ENCODE measurements at places on chromosomes 1 and 21. TPM values are rescaled to one million over a fixed set of nuclear protein-coding genes. Genes with fewer than 3 reads are reported as not detected.

Gene KPRP
- total RNA-seq, result not detected

Gene OR2M3
- not detected for total RNA-seq

Gene PDIK1L
- 6.9 TPM for total RNA-seq

Gene LRRN2
- under 0.01 TPM for total RNA-seq

Gene FMO5
- total RNA-seq, result 0.77 TPM

Gene NTNG1
- total RNA-seq, result 19.0 TPM

Gene PGLYRP4
- total RNA-seq, result not detected

Gene SLC6A17
- 2.4 TPM for total RNA-seq

Gene C1orf94
- 0.12 TPM for total RNA-seq

Gene RYR2
- not detected for total RNA-seq

Gene PTGER3
- total RNA-seq, result 3.0 TPM

Gene ACTA1
- total RNA-seq, result not detected

Gene CACNA1S
- total RNA-seq, result not detected

Gene TFAP2E
- 0.11 TPM for total RNA-seq

Gene NTRK1
- not detected for total RNA-seq

Gene E2F2
- total RNA-seq, result 0.50 TPM

Gene RAB7B
- 6.3 TPM for total RNA-seq

Gene RER1
- total RNA-seq, result 89.7 TPM

Gene ERICH3
- not detected for total RNA-seq

Gene TMEM52
- total RNA-seq, result 0.11 TPM

Gene GSTM5
- total RNA-seq, result 1.00 TPM

Gene TXLNA
- total RNA-seq, result 103 TPM

Gene IQCC
- total RNA-seq, result 2.4 TPM

Gene TSPEAR
- total RNA-seq, result not detected

Gene ANGPTL7
- 0.33 TPM for total RNA-seq

Gene YIPF1
- total RNA-seq, result 20.0 TPM

Gene KRTAP10-12
- not detected for total RNA-seq

Gene SYNC
- 44.3 TPM for total RNA-seq

Gene HHAT
- 1.9 TPM for total RNA-seq

Gene VASH2
- 0.11 TPM for total RNA-seq

Gene RRP15
- total RNA-seq, result 12.8 TPM

Gene OTUD3
- total RNA-seq, result 6.2 TPM

Gene ZDHHC18
- total RNA-seq, result 10.0 TPM

Gene FMOD
- 0.33 TPM for total RNA-seq

Gene SLAMF7
- not detected for total RNA-seq

Gene SASS6
- total RNA-seq, result 2.1 TPM

Gene TNFRSF1B
- 8.2 TPM for total RNA-seq

Gene PRRX1
- total RNA-seq, result 219 TPM

Gene PER3
- 9.2 TPM for total RNA-seq

Gene ZNF697
- total RNA-seq, result 19.9 TPM

Gene MYBPH
- total RNA-seq, result 0.75 TPM

Gene SPATA45
- not detected for total RNA-seq

Gene KANK4
- total RNA-seq, result not detected

Gene KCNE2
- total RNA-seq, result not detected
